Stimulated activated CD4-positive, alpha-beta T cell treated with anti-CD3 and anti-CD28 coated beads, Interleukin-2, amount 100 ng/mL, for 48 hours (primary cell): ENCODE measurements at places on chromosomes 1 and 21.

DNA sequence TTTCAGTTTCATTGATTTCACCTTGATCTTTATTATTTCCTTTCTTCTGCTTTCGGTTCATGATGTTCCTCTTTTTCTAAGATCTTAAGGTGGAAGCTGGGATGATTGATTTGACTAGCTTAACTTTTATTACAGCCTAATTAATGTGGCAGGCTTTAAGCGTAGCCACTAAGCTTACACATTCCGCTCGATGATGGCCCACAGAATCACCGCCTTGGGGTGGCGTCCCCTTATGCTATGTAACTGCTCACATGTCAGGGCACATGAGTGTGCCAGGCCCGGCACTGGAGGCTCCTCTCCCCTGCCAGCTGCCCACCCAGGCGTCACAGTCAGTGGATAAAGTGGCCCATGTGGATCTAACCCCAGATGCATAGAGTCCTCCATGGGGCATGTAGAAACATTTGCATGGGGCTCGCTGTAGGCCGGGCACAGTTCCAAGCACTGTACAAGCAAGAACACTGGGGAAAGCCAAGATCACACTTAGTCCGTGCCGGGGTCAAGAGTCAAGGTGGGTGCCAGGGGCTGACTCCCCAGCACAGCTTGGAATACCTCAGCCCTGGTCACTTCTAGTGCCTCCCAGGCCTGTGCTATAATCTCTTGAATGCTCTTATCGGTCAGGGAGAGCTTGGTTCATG, 41.7 kb downstream of the PKNOX1 start:
- DNase-seq, result no peak

- DNase-seq, result no peak
Measured at GRCh38 chr1:157483635-157484034, 68.7 kb downstream of the FCRL5 start.

- peak; percentile 16 for DNase-seq
Measured at GRCh38 chr1:108533351-108534083, 26.4 kb upstream of the EEIG2 start.

- DNase-seq, result no peak
Measured at GRCh38 chr1:40919475-40920011, 57.4 kb upstream of the CITED4 start.

- DNase-seq, result peak; percentile 66
Measured at GRCh38 chr1:17439250-17440073, at the start of gene RCC2. Gene RCC2 (minus strand): TSS chr1:17439677. CDS start chr1:17438514, 1,163 bp downstream.

- no peak for DNase-seq
Measured at GRCh38 chr1:88053065-88053464, 631.0 kb upstream of the PKN2 start.

- no peak for DNase-seq
Measured at GRCh38 chr1:212133319-212133718, 97.8 kb downstream of the DTL start.

- no peak for DNase-seq
Measured at GRCh38 chr1:44328671-44329416, 26.2 kb downstream of the ERI3 start.

- DNase-seq, result no peak
Measured at GRCh38 chr1:247408100-247408499, 7.9 kb upstream of the NLRP3 start.

GRCh38 chr21:25457411-25457810, 149.9 kb downstream of the MRPL39 start:
- DNase-seq, result no peak

DNA sequence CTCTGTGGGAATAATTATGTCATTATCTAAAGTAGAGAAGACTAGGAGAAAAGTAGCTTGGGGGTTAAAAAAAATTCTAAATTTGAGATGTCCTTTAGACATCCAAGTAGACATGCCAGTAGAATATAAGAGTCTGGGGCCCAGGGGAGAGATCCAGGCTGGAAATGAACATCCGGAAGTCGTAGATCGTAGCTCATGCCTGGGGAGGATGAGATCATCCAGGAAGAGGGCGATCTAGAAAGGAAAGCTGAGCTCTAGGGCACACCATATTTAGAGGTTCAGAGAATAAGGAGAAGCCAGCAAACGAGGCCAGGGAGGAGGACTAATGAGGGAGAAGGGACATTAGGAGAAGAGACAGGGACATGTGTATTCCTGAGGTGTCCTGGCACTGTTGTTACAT, 12.2 kb downstream of the NGF start:
- no peak for DNase-seq

DNA sequence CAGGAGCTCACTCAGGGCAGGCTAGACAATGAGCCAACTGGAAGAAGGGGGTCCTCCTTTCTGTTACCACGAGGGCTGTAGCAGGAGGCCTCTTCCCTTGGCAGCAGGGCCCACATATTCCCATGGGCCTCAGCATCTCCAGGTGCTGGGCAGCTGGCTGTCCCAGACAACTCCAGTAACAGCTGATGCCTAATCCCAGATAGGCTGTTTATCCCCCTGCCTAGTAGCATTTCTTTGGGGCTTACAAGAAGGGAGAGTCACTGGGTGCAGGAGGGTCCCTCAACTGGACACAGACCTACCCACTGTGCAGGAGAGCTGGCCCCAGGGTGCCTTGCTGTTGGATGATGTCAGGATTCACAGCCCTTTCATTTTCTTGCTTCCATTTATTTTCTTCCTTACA, 278.2 kb downstream of the DSCAM start:
- DNase-seq, result no peak

- DNase-seq, result no peak
Measured at GRCh38 chr1:50861772-50862171, 98.3 kb downstream of the FAF1 start.

DNA sequence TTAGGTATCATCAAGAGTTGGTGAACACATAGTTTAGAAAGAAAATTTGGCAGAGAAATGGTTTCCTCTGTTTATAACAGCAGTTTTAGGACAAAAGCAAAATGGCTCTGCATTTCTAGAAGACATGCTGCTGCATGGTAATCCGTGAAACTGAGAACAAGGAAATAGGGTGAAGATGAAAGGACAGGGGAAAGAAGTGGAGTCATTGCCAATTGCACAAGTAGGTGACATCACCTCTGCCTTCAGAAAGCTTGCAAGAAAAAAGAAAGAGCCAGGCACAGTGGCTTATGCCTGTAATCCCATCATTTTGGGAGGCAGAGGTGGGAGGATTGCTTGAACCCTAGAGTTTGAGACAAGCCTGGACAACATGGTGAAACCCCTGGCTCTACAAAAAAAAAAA, 217.6 kb downstream of the LMX1A start:
- no peak for DNase-seq

DNA sequence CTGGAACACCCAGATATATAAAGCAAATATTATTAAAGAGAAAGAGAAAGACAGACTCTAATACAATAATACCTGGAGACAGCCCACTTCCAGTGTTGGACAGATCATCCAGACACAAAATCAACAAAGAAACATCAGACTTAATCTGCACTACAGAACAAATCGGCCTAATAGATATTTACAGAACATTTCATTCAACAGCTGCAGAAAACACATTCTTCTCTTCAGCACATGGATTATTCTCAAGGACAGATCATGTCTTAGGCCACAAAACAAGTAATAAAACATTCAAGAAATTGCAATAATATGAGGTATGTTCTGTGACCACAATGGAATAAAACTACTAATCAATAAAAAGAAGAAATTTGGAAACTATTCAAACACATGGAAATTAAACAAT, 398.3 kb upstream of the DUSP10 start:
- no peak for DNase-seq

DNA sequence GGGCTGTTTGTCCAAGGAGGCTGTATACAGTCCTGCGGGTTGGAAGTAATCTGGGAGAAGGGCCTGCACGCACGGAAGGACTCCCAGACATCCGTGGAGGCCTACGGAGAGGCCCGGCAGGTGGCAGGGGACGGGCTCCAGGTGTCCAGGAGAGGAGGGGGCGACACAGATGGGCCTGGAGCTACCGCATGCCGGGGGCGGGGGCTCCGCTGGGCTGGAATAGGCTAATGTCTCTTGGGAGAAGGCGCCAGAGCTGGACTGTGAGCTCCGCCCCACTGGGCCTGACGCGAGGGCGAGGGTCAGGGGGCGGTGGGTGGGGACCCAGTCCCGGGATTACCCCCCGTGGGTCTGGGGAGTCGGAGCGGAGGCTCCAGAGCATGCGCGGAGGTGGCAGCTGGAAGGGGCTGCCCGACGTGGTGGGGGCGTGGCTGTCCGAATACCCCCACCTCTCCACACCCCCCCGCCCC, 659 bp downstream of the AGO1 start:
- DNase-seq, result peak; percentile 26

DNA sequence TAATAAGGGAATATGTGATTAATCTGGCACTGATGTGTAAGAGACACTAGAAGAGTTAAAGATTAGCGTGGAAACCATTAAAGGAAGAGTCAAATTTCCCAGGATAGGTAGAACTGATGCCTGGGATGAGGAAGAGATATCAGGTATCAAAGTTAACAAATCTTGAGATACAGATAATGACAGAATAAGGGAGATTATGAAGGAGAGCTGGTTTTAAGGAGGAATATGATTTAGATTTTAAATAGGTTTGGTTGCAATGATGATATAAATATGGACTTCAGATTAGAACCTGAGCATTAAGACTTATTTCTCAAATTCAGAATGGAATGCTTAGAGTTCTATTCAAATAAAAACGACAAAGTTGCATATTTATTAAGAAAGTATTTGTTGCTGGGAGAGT, 26.2 kb downstream of the MAGI3 start:
- DNase-seq, result no peak

DNA sequence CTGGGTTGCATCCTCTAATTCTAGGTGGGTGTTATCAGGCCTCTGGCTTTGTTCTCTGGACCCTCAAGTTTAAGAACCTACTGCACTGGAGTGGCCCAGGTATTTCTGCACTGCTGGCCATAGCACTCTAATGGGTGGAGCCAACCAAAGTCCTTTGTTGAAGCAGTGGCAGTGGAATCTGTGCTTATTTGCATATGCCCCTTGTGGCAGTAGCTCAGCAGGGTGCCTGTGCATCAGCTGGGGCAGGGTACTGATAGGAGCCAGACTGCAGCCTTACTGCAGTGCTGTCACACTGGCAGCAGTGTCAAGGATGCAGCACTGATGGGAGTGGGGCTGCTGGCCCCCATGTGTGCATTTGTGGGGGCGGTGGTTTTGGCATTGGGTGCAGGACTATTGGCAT, 660.6 kb downstream of the LRRIQ3 start:
- no peak for DNase-seq

DNA sequence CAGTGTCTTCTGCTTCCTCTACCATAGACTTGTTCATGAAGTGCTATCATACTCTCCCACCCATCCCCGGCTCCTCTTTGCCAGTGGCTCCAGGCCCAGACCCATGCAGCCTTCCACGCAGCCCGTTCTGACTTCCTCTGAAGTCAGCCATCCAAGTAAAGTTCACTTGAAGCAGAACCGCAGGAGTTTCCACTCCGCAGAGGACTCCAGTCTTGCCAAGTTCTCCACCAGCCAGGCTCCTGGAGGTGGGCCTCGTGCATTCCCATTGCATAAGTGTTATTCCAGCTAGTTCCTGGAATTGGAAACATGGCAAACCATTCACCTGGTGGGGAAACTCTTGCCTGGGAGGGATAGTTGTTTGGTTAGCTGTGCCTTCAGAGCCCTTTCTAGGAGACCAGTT, 185.1 kb downstream of the PLPP3 start:
- no peak for DNase-seq

- DNase-seq, result no peak
Measured at GRCh38 chr21:32802954-32803353, 31.4 kb upstream of the PAXBP1 start.

GRCh38 chr1:6785728-6786505, 663 bp downstream of the CAMTA1 start:
- DNase-seq, result peak; percentile 31

DNA sequence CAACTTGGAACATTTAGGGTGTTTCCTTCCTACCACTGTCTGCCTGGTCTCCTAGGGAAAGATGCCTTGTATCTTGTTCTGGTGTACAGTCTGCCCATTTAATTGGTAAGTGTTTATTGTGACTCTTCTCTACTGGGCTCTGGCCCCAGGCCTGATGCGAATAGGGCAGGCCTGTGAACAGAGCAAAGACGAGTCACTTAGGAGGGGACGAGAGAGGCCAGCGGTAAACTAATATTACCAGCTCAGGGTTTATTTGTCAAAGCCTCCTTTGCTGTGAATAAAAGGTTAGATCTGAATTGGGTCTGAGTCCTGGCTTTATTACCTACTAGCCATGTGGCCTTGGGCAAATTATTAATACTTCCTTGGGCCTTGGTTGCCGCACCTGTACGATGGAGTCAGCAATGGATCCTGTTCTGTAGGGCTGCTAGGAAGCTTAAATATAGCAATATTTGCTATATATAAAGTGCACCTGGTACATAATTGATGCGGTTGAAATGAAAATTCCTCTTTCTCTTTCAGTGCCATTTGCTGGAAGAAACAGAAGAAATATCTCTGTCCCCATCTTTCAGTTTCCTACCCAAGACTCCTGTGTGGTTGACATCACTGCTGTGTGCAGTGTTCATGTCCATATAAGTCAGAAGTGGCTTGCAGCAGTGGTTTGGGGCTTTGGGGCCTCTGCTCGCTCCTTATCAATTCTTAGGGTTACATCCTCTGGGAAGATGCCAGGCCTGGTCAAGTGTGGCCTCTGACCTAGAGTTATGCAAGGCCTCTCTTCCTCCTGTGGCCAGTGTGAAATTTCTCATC, 32.4 kb downstream of the MAPKAPK2 start:
- no peak for DNase-seq

DNA sequence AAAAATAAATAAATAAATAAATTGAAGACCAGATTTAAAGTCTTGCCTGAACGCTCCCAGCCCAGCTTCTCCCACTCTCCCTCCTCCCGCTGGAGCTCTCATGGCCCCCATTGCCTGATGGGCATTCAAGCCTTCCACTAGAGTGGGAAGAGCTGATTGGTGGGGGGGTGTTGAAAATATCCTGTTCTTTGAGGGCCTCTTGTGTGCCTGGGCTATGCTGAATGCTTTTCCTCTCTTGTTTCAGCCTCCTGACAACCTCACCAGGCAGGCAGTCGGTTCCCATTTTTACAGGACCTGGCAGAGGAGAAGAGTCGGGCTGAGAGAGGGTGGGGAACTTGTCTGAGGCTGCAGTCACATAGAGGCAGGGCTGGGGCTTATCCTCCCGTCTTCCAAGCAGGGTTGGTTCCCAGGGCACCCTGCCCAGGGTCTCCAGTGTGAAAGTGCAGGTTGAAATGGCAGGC, 59.2 kb upstream of the SSBP3 start:
- no peak for DNase-seq

GRCh38 chr1:90839323-90839722, 122.2 kb upstream of the BARHL2 start:
- DNase-seq, result no peak

GRCh38 chr1:43919906-43920305, 13.7 kb upstream of the ARTN start:
- DNase-seq, result no peak

DNA sequence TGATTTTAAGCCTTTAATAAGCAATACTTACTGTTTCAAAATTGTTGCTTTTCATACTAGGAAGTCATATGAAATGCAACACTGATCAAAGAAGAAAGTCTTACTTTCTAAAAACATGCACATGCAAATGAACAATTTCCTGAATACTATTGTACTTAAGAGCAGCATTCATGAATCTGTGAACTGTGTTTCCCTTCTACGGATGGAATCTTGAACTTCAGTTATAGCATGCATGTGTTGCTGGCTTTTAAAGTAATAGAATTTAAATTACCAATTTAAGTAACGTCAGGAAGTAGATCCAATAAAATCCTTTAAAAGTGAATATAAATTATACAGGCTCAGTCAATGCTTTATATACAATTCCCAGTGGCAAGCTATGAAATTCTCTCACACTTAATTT, 348.9 kb downstream of the KCNT2 start:
- DNase-seq, result no peak
